ENCODE measurements at places on chromosomes 12 and 14.

GRCh38 chr12:115158816-115159215 lies 474.8 kb upstream of the TBX3 start:
- DNase-seq: no peak

- DNase-seq: no peak
Observed at GRCh38 chr12:95411057-95411456, 62.9 kb upstream of the METAP2 start.

DNA sequence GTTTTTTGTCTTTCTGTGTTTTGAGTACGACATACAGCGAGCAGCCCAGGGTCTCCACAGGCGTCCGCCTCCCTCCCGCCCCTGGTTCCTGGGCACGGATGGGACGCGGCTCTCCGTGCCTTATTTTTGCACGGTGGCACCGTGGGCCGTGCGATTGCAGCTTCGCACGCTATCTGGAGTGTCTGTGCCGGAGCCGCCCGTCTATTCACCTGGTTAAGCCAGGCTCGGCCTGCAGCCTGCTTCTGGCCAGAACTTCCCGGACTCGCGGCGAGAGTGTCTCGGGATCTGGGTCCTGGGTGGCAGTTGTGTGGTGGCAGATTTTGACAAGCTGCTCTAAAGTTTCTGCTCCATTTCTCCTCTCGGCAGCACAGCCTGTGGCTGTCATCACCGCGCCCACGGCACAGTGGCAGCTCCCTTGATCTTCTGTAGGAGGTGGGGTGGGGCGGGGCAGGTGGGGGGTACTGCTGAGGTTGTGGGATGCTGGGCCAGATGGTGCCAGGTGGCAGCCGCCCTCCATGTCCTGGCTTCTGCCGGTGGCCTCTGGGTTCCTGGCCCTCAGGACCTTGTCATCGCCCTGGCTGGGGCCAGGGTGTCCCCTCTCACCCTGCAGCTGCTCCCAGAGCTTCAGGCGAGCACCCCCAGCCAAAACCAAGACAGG lies 2.9 kb downstream of the MMP17 start:
- DNase-seq: no peak

DNA sequence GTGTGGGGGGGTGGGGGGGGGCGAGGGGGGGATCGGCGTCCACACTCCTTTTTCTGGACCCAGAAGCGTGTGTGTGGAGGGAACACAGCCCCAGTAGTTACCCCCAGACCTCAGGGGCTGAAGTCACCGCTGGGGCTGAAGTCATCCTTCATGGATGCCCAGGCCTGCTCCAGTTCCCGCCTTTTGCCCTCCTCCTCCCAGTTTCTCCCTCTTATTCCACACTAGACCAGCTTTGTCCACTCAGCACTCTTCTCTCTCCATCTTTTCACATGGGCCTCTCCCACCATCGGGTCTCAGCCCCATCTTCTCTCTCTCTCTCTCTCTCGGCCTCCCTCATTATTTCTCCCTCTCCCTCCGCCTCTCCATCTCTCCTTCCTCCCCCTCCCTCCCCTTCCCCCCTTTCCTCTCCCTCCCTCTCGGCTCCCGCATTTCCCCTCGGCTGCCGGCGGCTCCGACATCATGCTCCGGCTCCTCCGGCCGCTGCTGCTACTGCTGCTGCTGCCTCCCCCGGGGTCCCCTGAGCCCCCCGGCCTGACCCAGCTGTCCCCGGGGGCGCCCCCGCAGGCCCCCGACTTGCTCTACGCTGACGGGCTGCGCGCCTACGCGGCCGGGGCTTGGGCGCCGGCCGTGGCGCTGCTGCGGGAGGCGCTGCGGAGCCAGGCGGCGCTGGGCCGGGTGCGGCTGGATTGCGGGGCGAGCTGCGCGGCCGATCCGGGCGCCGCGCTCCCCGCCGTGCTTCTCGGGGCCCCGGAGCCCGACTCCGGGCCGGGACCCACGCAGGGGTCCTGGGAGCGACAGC lies at the start of gene P3H3:
Gene P3H3 (plus strand): TSS at position 426 of the 799 bp plus-strand sequence. CDS start 34 bp downstream, at position 460.
- DNase-seq: no peak

DNA sequence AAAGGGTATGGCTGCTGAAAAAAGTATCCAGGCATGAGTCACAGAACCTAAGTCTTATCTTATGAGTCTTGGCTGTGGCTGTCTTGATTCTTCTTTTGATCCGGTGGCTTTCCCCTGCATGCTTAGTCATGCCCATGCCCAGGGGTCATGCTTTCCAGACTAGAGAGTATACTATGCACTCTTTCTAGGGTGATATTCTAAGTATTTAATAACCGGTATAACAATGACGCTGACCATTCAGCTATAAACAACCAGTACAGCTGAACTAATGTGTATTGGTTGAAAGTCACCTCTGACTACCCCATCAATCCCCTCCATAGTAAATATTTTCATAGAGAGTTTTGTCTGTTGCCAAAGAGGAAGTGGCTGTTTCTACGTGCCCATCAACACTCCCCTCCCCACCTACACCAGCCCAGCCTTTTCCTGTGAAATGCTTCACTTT lies 34.7 kb upstream of the NRXN3 start:
- DNase-seq: no peak

- DNase-seq: no peak
Observed at GRCh38 chr12:25864306-25865276, 93.9 kb upstream of the RASSF8 start.

GRCh38 chr12:28857369-28857768 lies 291.7 kb upstream of the FAR2 start:
- DNase-seq: no peak

DNA sequence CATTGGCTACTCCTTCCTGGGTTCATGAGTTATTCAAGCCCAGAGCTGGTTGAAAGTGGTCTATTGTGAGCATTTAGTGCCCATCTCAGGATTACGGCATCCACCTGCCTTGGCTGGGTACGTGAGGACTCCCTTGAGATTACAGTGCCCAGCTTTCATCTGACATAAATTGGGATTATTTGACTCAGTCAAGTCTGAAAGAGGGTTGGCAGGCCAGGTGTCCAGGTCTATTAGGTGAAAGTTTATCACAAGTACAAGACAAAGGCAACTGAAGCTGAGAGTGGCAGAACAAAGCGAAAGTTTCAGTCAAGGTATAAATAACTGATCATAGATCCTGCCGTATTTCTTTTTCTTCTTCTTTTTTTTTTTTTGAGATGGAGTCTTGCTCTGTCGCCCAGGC lies 84.6 kb upstream of the ATF7IP start:
- no peak for DNase-seq

DNA sequence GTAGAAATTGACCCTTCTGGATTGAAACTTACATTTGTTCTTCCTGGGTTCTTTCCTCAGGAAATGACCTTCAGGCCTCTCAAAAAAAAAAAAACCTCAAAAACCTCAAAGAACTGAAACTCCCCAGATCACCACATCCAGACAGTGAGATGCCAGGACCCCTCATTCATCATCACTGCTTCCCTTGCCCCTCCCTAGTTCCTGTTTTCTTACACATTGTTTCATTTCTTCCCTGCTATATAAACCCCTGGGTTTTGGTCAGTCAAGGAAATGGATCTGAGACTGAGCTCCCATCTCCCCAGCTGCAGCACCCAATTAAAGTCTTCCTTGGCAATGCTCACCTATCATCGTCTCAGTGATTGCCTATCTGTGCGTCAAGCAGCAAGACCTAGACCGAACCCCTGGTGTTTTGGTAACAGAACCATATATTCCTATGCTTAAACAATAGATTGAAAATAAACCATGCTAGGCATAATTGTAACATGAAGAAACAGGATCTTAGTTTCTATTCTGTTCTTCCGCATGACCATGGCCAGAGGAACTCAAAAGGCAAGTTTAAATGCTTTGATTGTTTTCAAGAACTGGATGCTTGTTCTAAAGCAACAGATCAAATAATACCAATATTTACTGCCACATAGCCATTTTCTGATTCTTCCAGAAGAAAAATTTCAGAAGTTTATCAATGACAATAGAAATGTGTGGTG lies 108.0 kb upstream of the MAX start:
- DNase-seq: no peak

DNA sequence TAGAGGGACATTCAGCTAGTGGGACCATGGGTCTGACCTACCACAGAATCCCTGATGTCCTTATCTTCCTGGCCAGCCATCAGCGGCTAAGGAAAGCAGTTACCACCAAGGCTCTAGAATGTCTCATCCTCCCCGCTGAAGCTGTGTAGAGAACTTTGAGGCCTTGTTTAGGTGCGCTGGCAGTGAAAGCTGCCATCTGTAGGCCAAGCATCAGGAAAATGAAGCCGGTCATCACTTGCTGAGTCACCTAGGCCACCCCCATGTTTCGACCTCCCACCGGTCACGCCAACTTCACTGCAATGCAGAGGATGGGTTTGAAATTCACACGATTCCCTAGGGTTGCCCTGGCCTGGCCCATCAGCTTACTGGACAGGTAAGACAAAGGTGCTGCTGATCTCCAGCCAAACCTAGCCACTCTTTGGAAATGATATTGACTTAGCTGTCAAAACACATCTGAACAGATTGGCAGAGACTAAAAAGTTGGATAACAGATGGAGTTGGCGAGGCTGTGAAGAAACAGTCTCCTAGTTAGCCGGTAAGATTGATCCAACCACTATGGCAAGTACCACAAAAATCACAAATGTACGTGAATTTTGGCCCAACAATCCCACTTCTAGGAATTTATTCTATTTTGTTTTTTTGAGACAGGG lies 52.0 kb downstream of the NOS1 start:
- no peak for DNase-seq

GRCh38 chr12:124525455-124525854 lies 42.0 kb downstream of the NCOR2 start:
- no peak for DNase-seq

DNA sequence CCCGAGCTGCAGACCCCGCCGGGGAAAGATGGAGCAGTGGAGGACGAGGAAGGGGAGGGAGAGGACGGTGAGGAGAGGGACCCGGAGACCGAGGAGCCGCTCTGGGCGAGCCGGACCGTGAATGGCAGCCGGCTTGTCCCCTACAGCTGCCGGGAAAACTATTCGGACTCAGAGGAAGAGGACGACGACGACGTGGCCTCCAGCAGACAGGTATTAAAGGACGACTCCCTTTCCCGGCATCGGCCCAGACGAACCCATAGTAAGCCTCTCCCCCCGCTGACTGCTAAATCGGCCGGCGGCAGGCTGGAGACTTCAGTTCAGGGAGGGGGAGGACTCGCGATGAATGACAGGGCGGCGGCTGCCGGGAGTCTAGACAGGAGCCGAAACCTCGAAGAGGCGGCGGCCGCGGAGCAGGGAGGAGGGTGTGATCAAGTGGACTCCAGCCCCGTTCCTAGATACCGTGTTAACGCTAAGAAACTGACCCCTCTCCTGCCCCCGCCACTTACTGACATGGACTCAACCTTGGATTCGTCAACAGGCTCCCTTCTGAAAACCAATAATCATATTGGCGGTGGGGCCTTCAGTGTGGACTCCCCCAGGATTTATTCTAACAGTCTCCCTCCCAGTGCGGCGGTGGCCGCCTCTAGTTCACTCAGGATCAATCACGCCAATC lies 962 bp downstream of the LEMD3 start:
- peak; percentile 47 for DNase-seq

- no peak for DNase-seq
Observed at GRCh38 chr14:73427516-73428264, 30.7 kb downstream of the NUMB start.

GRCh38 chr12:81450920-81451739 lies 308.0 kb downstream of the PPFIA2 start:
- no peak for DNase-seq

DNA sequence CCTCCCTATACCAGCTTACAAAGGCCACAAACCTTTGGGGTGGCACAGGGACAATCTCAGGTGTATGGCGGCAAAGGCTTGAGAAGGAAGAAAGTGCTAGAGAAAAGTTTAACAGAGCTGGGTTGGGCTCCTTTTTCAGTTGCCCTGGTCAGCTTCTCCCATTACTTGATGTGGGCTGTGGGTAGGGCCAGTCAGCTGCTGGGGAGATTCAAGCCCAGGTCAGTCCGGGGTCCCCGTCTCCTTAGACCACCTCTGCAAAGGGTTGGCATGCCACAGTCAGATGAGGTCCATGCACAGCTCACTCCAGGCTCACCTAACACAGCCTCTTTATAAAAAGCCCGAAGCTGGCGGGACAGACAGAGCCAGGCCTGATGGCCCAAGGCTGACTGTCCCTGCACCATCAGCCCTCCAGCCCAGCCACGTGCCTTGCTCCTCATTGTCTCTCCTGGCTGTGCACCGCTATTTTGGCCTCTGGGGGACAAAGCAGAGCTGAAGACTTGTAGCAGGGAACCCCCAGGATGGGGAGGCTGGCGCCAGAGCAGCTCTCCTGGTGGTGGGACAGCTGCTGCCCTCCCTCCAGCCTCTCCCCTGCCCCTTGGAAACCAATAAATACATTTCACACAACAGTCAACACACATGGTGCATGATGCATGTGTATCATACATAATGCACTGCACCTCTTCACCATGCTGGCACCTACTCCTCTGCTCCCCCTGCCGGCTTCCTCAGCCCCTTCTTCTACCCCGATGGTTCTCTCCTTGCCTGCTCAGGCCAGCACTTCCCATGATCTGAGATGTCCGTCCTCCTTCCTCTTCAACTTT lies 61.7 kb upstream of the DDX11 start:
- DNase-seq: no peak

DNA sequence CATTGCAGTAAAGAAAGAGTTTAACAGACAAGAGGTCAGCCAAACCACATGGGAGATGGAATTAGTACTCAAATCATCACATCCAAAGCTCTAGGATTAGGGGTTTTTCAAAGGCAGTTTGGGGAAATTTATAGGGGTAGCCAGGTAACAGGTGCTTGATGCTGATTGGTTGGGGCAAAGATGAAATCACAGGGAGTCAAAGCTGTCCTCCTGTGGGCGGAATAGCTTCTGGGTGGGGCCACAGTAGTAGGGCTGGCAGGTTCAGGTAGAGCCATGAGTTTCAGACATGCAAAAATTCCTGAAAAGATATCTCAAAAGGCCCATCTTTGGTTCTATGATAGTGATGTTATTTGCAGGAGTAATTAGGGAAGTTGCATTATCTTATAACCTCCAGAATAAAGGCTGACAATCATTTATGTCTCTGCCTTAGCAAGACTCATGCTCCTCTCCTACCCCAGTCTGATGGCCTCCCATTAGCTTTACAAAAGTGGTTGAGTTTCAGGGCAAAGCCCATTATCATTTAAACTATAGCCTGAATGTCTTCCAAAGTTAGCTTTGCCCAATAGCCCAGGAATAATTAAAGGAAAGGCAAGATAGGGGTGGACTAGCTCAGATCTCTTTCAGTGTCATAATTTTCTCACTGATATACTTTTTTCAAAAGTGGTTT lies 42.1 kb upstream of the CNTN1 start:
- no peak for DNase-seq

GRCh38 chr14:22551605-22551997 lies 37.4 kb downstream of the DAD1 start:
- no peak for DNase-seq

DNA sequence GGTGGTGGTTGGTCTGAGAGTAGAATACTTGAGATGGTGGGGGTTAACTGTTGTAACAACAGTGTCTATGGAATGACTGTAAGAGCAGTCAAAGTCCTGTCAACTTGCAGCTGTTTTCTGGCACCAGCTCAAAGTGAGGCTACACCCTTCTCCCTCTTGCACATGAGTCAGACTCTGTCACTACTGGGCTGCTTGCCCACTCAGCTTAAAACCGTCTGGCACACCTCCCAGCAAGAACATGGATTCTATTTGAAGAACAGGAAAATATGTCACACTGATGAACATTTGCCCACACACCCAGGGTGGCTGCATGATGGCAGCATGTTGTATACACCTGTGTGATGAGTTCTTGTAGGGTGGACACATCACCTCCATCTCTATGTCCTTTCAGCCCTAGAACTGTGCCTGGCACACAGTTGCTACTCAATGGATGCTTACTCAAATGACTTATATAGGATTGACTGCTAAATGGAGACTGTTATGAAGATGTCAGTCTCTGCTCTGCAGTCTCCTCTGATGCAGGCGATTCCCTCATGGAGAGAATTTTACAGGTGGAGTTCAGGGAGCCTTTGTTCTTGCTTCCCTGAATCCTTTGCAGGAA lies 19.3 kb upstream of the SERPINA6 start:
- DNase-seq: no peak

- no peak for DNase-seq
Observed at GRCh38 chr14:60227291-60227690, 21.7 kb upstream of the PPM1A start.
